Mesenteric fat pad (tissue), 1 donor: ENCODE measurements at places on chromosomes 5 and 9.

DNA sequence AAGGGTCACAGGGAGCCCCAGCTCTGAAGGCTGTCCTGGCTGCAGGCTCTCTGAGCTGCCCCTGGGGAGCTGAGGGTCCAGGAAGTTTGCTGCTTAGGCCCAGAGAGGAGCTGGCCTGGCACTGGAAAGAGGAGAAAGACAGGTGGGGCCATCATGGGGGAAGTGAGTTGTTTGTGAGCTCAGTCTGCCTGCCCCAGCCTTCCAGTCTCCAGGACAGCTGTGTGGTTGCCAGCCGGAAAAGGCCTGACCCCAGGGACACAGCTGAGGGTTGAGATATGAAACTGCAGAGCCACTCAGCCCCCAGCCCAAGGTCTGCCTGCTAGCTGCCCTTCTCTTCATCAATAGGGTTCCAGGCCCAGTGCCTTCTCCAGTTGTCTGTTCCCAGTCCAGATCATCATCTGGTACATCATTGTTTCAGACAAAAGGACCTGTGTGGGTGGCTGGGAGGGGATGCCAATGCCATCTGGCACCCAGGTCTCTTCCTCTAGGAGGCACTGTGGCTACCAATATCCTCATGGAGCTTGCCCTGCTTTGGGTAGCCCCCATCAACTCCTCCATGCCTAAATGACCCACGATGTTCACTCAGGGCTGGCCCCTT is 4.3 kb upstream of the DDX41 start:
- no peak for DNase-seq

DNA sequence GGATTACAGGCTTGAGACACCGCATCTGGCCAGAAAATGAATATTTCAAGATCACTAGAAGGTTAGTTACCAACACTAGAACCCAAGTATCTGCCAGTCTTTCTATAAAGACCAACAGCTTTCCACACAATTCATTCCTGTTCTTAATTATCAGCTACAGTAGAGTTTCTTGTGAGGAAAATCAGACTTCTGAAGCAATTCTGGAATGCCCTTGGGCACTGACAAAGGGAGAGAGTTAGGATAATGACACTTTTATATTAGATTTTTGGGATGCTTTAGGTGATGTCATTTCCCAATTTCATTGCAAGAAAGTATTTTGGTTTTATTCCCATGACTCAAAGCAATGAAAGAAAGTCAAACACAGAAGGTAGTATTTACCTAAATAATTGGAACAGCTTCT is 497.0 kb upstream of the TUSC1 start:
- DNase-seq, result no peak

GRCh38 chr9:6567140-6567591 is 78.4 kb downstream of the GLDC start:
- DNase-seq, result no peak

DNA sequence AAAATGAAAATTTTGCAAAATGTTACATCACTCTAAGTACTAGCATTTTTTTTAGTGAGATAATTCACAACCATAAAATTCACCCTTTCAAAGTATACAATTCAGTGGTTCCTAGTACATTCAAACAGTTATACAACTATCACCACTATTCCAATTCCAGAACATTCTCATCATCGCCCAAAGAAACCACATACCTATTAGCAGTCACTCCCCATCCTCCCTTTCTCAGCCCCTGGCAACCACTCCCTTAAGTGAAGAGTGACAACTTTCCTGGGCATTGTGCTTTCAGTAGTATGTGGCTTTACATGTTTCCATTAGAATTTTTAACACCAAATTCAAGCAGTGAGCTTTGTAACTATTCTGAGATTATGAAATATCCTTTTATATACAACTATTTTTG is 81.4 kb downstream of the RASEF start:
- no peak for DNase-seq

GRCh38 chr9:35616681-35617459 is 1.3 kb downstream of the CD72 start:
- DNase-seq, result peak; percentile 57

- no peak for DNase-seq
Observed at GRCh38 chr9:37117956-37118355, 2.4 kb upstream of the ZCCHC7 start.

- DNase-seq, result no peak
Observed at GRCh38 chr9:4290427-4290837, 9.4 kb downstream of the GLIS3 start.

DNA sequence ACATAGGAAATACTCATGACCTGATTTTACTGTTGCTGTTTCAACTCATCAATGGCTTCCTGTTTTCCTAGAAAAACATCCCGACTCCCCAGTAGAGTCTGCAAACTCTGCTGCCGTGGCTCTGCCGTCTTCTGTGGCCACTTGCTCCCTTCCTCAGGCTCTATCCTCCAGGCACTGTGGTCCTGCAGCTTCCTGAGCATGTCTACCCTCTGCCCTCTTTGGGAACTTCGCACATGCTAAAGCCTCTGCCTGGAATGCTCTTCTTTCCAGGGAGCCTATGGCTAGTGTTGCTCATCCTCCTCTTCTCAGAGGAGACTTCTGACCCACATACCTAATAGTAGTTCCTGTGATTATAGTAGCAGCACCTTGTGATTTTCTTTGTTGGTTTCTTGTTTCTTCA is 256.9 kb downstream of the MAN2A1 start:
- DNase-seq, result no peak

DNA sequence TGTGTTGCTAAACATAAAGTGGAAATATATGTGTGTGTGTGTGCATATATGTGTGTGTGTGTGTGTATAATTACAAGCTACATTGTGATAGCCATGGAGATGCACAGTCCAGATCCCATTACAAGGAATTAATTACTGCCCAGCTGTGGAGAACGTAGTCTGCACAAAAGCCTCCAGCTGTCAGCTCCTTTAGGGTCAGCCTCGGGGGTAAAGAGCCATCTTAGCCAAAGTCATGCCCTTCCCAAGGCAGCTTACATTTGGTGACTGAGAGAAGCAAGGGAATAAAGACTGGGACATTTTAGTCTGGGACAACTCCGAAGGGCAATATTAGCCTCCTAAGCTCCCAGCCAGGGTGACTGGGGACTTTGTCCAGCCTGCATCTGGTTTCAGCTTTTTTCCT is 21.9 kb upstream of the FOCAD start:
- DNase-seq, result no peak

- peak; percentile 60 for DNase-seq
Observed at GRCh38 chr9:98241357-98242300, 13.8 kb downstream of the TBC1D2 start.

- no peak for DNase-seq
Observed at GRCh38 chr5:108531367-108532128, 149.7 kb upstream of the FBXL17 start.

- no peak for DNase-seq
Observed at GRCh38 chr9:12963537-12963936, 188.7 kb downstream of the LURAP1L start.

- no peak for DNase-seq
Observed at GRCh38 chr5:78776637-78777036, 128.1 kb upstream of the LHFPL2 start.

DNA sequence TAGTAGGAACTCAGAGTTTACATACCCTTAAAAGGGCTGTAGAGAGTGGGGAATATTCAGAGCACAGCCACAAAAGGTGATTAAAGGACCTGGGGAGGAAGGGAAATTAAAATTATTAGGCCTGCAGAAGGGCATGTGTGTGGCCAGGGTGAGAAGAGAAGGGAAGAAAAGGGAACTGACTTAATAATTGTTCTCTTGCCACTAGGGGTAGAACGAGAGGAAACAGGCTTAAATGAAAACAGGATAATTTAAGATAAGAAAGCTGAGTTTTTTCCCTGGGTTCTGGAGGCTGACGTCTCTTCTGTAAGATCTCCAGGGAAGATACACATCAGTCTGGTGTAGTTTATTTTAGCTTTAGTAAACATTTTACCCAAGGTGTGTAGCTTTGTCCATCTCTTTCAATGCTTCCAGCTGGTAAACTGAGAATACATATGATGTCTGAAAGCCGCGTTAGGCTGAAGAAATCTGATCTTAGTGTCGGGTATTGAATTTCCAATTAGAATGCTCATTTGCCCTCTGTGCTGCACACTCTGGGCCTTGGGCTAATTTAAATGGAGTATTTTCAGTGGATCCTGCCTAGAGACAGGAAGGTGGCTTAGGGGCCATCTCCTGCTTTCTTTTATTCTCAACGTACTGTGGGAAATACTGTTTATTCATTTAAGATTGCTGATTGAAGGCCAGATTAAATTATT is 416.8 kb downstream of the TMEM38B start:
- no peak for DNase-seq

- DNase-seq, result peak; percentile 41
Observed at GRCh38 chr5:463952-464351, 21.0 kb downstream of the EXOC3 start.
